Epithelial cell of umbilical artery (primary cell): ENCODE measurements at places on chromosomes 13 and 19. TPM values are rescaled to one million over a fixed set of nuclear protein-coding genes. Genes with fewer than 3 reads are reported as not detected.

The ZGLP1 gene
- total RNA-seq, result under 0.01 and 0.15 TPM in 2 replicates

The PSPN gene
- total RNA-seq, result 0.61 and 1.3 TPM in 2 replicates

The KLK14 gene
- total RNA-seq, result under 0.01 TPM in 1 of 2 replicates, not detected in the other

The USP12 gene
- 35.4 and 36.1 TPM in 2 replicates for total RNA-seq

The FAM124A gene
- 1.6 and 3.6 TPM in 2 replicates for total RNA-seq

The PRODH2 gene
- not detected in 2 replicates for total RNA-seq
